Mammary epithelial cell (primary cell): ENCODE measurements at places on chromosomes 5 and 9.

DNA sequence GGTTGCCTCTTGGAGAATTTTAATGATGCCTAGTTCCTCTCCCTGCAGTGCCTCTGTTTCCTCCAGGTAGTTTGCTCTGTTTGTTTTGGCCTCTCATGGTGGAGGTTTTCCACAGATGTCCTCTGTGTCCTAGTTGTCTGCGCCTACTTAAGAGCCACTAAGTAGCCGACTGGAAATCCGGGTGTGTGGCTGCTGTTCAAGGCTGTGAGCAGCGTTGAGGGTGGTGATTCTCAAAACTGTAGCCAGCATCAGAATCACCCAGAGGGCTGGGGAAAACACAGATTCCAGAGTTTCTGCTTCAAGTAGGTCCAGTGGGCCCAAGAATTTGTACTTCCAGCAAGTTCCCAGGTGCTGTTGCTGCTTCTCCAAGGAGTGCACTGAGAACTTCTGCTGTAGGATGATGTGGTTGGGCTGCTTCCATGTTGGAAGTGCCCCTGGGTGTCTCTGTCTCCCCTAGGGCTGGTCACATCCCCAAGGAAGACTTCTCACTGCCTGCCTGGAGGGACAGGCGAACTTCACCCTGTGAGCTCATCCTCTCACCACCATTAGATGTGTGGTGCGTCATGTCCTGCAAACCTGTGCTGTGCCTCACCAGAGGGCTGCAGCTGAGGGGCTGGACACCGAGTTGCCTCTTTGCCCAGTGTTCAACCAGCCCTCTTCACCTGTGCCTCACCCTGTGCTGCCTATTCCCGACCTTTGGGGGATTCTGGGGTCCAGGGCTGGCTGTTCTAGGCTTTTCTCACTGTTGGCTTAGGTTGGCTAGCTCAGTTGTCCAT is 34.8 kb downstream of the SECISBP2 start:
- DNase-seq, result no peak

- DNase-seq, result no peak
Observed at GRCh38 chr5:146345578-146346366, 7.1 kb downstream of the POU4F3 start.

DNA sequence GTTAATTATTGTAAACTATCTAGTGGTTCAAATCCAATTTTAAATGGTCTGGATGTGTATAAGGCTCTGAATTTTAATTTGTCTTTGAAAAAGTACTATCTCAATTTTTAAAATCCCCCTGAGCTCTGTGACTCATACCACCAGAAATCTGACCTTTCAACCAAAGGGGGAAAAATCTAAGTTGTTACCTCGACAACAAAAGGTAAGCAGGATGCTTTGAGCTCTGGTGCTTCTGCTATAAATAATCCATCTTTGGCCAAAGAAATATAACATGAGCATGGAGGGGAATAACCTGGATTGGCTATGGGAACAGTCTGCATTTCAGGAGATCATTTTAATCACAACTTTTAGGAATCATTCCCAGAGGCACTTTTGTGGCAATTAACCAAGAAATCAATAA is 76.3 kb upstream of the PCSK1 start:
- peak; percentile 15 for DNase-seq

GRCh38 chr5:11777096-11777495 is 127.2 kb downstream of the CTNND2 start:
- DNase-seq, result no peak

GRCh38 chr5:16992006-16992405 is 55.9 kb upstream of the MYO10 start:
- peak; percentile 95 for DNase-seq

DNA sequence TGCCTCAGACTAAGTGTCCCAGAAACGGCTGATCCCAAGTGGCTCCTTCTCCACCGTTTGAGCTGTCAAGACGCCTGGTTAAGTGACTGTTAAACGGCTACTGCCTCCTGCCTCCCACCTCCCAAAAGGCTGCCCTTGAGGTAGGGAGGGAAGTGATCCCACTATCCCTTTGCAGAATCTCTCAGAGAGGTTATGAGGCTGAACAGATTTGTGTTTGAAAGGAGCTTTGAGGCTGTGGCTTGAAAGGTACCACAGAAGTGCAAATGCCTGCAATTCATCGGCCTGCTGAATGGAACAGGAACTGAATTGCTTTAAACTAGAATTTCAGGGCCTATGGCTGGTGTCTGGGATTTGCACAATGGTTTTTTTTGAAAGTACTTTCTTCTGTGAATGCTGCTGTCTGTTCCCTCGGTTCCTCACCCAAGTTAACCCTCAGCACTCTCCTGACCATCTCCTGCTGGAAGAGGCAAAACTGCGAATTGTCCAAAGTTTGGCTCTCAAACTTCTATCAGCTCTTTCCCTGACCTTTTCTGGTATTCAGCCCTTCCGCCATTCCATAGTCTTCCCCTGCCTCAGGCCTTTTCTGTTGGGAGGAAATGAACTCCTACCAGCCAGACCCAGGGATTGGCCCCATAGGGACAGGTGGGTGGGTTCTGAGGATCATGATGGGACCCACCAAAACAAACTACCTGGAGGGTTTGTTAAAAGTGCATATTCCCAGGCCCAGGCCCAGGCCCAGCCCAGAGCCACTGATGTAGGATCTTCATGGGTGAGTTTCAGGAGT is 453.3 kb downstream of the KDM4C start:
- no peak for DNase-seq

DNA sequence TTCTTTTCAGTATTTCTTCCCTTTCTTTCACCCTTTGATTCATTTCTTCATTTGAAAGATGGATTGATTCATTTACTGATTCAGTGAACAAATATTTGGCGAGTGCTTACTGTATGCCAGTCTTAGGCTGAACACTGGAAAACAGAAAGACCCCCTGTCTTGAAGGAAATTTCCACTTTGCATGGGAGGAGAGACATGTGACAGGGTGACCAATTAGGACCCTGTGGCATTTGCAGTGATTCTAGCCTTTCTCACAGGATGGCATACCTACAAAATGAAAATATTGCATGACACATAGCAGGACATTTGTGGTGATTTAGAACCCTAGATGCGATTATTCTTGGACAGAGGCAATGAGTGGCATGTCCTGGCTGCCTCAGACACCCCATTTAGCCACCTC is 407.2 kb upstream of the SGCD start:
- no peak for DNase-seq

- no peak for DNase-seq
Observed at GRCh38 chr5:106019261-106019660, 1651.5 kb downstream of the EFNA5 start.

DNA sequence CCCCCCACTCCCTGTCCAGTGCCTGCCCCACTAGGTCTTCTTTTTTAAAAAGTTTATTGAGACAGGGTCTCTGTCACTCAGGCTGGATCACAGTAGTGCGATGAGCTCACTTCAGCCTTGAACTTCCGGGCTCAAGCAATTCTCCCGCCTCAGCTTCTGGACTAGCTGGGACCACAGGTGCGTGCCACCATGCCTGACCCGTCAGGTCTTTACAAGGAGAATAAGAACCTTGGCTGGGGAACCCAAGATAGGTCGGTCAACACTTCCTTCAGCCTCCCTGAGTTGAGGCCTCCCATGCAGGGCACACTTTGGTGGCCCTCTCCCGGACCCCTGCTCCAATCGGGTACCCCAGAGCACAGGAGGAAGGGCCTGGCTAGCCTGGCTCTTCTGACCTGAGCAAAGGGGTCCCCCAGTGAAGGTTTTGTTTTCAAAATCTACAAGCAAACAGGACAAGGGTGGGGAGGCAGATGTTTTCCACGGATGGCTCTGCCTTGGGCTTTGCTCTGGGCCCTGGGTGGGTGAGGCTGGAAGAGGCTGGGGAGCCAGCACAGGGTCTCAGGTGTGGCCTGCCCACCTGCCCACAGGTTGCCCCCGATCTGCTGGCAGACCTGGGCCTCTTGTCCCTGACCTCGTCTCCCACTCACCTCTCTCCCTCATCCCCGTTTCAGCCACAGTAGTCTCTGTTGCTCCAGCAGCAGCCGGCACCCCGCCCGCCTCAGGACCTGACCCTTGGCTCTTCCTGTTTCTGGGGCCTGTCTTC is 108.7 kb upstream of the PHYKPL start:
- DNase-seq, result no peak
